ENCODE measurements at places on chromosomes 5 and 9.

DNA sequence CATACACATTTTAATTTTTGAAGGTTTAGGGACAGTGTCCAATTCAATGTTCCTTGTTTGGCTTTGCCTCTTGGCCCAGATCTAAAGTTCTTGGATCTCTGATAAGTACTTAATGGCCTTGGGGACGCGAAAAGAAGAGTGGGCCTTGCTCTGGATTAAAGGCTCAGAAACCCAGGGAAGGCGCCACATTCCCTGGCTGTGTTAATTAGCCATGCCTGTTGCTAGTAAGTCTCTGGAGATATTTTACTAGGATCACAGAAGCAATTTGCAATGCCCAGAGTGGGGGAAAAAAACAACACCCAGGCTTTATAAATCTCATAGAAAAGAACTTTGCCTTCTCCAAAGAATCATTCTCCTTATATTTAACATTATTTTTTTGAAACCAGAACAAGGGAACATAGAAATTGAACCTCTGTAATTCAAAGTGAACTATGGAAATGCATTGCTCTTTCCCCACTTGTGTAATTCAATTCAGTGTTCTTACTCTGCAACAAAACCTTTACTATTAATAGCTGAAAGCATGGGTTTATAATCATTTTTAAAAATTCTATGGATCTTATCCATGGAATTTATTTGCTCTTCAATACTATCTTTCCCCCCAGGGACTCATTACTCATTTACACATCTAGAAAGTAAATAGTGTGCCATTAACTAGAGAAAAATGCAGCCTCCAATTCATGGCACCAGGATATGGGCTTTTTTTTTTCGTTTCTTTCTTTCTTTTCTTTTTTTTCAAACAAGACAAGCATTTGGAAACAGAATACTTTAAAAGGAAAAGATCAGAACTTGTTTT is 172.2 kb upstream of the ANKRD55 start:
- ATAC-seq: no peak

DNA sequence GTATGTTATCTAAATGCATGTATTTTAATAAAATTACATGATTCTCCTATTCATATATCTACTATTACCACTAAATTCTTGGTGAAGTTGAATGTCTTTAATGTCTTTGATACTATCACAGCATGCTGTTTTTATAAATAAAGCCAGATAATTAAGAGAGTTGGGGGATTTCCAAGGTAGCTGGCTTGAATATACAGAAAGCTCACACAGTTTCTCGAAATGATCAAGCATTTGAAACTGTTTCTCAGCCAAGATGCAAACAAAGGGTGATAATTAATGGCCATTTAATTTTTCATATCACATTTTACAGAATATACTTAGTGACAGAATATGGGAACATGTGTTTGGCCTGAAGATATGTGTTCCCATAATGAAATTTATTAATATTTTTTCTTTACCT is 145.6 kb upstream of the CDH12 start:
- ATAC-seq: no peak

- peak; percentile 66 for ATAC-seq
These were observed 91.1 kb upstream of the RNF180 start for GRCh38 chr5:64074533-64074932.

DNA sequence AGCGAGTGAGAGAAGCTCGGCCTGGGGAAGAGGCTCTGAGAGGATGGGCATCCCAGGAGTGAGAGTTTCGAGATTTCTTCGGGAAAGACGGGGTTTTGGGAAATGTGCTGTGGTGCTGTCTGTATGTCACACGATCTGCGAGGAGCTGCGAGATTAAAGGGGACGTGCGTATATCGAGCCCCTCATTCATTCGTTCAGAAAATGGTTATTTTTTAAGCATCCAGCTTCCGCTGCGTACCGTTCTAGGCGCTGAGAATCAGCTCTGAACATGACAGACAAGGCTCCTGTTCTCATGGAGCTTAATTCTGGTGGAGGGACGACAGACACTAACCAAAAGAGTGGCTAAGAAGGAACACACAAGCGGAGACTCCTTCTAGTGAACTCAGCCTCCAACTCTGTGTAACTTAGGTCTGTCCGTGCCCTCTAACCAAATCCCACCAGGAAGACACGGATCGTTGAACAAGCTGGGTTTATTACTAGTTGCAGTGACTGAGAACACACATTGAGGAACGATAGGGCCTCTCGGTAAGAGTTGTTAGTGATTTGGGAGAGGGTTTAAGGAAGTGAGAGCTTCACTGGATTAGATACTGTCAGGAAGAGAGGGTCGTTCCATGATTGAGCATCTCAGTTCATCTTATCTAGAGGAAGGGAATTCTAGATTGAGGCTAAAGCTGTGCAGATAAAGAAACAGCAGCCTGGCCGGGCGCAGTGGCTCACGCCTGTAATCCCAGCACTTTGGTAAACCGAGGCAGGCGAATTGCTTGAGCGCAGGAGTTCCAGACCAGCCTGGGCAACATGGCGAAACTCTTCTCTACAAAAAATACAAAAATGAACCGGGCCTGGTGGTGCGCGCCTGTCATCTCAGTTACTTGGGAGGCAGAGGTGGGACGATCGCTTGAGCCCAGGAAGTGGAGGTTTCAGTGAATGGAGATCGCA is 1.0 kb upstream of the FBXW11 start:
- peak; percentile 30 for ATAC-seq

DNA sequence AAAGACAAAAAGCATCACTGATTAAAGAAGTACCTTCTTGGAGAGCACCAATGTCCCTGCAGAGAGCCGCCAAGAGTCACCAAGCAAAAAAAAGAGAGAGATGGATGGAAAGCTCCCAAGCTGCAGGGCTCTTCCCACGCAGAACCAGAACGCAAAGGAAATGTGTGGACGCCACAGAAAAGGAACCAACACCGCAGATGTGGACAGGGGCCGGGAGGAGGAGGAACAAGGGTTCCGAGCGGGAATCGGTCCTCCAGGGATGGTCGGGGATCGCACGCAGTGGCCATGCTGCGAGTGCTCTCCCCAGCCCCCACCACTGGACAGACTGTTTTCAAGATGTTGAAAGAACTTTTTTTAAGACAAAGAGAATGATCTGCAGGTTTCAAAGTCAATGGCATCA is 40.2 kb upstream of the ZNF354A start:
- no peak for ATAC-seq

DNA sequence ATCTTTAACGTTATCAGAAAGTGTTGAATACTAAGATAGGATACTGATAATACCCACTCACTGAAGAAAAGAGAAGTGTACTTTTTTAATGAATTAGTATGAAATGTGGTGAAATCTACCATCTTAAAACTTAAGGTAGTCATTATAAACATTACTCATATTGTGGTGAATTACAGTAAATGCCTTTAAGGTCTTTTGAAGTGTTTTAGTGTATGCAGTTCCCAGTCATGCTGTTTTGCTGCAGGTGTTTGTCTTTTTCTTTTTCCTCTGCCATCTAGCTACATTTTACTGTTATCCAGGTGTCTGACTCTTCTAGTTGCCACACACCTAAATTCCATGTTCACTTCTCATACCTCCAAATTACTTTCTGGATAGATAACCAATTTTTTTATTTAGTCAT is 72.6 kb downstream of the ERMP1 start:
- ATAC-seq: no peak

GRCh38 chr5:141484310-141484640 is 555 bp upstream of the PCDHGC4 start:
- no peak for ATAC-seq

- ATAC-seq: no peak
These were observed 65.9 kb downstream of the ROR2 start for GRCh38 chr9:91884153-91884552.

DNA sequence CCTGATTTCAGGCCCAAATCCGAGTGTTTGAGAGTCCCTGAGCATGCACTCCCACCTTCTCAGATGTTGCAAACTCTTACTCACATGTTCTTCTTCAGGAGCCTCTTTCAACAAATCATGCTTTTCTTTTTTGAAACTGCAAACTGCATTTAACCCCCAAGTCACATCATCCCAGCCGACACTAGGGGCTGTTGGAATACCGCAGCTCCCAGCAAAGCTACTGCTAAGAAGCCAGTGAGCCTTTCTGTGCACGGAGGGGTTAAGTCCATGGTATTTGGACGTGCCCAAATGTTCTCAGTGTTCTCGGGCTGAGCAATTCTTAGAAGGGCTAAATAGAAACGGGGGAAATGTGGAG is 282.9 kb downstream of the NFIB start:
- no peak for ATAC-seq

- ATAC-seq: no peak
These were observed 28.4 kb downstream of the ELP1 start for GRCh38 chr9:108905494-108905893.

DNA sequence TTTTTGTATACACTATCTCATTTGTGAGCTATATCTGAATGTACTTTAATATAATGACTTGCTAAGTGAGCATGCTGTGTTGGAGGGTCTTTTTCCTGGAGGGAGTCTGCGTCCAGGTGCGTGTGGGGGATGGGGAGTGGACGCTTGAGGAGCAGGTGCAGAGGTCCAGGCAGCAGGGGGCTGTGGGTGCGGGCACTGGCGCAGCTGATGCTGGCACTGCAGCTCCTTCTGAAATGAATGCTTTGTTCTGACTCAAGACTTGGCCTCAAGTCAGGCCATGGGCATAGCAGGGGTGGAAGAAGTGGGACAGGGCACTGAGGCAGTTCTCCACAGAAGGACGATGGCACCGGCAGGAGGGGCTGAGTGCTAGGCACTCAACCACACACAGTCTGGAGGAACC is 165.7 kb upstream of the IRX1 start:
- ATAC-seq: no peak

DNA sequence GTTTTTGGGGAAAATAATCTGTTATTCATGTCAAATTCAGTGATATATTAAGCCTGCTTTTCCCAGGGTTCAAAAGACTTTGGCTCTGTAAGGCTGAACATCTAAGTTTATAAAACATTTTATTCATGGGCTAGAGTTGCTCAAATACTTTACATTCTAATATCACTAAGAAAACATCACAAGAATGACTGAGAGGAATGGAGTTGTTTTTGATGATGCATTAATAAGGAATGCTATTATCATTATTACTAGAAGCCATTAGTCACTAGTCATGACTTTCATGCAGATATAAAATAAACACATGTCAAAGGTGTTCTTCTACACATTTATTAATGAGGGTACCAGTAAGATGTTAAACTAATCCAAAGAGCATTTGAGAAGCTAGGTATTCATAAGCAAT is 185.5 kb upstream of the KCNN2 start:
- no peak for ATAC-seq

DNA sequence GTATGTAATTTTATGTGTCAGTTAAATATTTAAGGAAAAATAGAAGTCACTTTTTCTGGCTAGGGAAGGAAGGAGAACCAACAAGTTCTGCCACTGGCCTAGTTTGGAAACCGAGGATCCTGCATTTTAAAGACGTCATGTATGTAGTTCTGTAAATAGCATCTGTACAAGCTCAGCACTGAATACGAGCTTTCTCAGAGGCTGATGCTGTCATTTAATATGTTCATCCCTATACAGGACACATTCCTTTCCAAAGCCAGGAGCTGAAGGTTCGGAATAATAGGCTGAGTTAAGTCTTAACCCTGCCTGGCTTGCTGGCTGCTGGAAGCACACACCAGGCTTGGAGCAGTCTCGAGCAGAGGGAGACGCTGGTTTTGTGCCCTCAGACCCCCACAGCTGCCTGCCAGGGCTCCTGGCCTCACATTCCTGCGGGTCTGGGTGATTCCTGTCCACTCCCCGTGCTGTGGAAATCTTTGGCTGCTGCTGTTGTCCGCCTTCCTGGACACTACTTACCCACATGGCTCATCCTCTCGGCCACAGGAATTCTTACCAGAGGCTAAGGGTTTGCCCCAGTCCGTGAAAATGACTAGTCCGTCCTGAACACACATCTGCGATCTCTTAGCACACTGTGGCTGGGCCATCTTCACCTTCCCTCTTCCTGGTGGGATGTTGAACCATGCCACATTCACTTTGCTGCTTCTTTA is 36.6 kb downstream of the SLC46A2 start:
- no peak for ATAC-seq

- no peak for ATAC-seq
These were observed 29.7 kb upstream of the FYB1 start for GRCh38 chr5:39249069-39249468.

- no peak for ATAC-seq
These were observed 11.7 kb downstream of the RAD23B start for GRCh38 chr9:107294756-107295155.

GRCh38 chr5:66779528-66779927 is 183.3 kb downstream of the MAST4 start:
- no peak for ATAC-seq

- ATAC-seq: no peak
These were observed 83.8 kb downstream of the WWC1 start for GRCh38 chr5:168375214-168375613.

GRCh38 chr9:113955076-113955752 is 79.1 kb downstream of the ZNF618 start:
- no peak for ATAC-seq

GRCh38 chr5:38190111-38190510 is 68.2 kb upstream of the EGFLAM start:
- no peak for ATAC-seq

DNA sequence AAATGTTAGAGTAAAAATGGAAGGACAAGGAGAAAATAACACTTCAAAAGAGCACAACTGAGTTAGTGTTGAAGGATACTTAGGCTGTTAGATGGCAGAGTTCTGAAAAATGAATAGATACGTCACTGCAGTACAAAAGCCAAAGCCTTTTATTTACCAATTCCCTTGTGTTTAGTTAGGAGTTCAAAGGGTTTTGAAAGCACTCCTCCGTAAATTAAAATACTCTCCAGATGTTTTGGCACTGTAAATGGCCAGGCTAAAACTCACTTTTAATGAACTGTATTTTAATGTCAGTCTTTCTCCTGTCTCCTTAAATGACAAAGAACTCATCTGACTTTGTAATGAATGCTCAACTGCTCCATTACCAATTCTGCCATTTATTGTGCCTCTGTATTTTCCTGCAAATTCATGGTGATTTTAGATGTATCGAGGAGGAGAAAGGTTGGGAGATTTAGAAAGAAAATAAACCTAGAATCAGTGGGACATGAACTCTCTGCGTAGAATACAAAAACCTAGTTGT is 1727.2 kb downstream of the MAT2B start:
- no peak for ATAC-seq

DNA sequence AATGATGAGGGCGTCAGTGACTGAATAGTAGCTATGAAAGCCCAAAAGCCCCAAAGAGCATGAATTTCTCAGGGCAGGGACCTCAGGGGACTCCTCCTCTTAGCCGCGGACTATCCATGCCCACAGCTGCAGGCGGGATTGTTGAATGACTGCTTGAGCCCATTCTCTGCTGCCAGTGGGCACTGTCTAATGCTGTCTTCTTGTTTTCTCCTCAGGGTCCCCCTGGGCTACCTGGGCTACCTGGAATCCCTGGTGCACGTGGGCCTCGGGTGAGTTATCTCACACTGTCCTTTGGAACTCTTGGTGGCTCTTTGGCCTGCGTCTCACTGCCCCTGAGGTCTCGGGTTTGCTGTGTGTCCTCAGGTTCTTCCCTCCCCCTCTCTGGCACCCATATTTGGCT is 22.7 kb downstream of the COL27A1 start:
- ATAC-seq: no peak
